ENCODE measurements at places on chromosomes 4 and X.

- DNase-seq = no peak
Observed at GRCh38 chr4:84499624-84499982, 511 bp upstream of the NKX6-1 start.

GRCh38 chrX:39308126-39308525 lies 506.9 kb downstream of the MID1IP1 start:
- no peak for DNase-seq

DNA sequence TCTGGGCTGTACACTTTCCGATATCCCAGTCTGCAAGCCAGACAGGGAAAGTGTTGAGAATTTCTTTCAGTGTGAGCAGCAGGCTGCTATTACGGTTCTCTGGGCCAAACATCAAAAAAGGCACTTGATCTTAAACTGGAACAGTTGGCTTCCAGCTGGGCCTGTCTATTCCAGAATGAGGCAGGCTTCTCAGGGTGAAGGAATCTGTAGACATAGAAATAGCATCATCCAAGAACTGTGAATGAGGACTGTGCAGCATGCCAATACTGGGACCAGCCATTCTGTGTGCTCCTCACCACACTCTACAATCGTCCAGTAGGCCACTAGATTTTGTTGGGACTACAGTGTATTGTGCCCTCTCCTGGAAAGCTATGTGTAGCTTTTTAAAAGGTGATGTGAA lies 31.1 kb downstream of the ART3 start:
- no peak for DNase-seq

DNA sequence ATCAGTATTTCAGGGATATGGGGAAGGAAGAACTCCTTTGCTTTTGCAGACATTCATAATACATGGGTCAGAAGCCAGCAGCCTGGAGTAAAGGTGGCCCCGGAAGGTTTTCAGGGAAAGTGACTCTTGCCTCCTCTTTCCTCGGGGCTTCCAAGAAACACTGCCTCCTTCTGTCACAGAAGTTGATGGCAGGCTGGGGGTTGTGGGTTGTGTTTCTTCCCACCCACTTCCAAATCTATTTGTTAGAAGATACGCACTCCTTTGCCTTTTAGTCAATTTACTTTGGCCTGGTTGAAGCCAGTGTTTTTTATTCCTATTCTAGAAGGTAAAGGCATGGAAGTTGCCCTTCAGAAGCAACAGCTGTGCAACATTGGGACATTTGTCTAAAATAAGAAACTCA lies 19.7 kb downstream of the KIT start:
- no peak for DNase-seq

DNA sequence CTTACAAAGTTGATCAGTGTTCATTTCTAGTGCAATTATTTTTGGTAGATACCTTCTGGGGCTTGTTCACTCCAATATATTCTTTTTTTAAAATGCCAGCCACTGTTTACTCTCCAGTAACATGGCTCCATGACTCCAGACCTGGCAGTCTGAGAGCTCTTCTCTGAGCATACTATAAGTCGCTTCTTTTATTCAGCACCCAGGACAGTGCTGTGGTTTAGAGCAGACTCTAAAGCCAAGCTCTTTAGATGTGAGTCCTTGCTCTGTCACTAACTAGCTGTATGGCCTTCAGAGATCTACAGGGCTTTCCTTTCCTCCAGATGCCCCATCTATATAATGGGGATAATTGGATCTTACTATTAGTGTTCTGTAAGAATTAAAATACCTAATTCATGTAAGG lies 200.2 kb upstream of the FAM241A start:
- DNase-seq = no peak

DNA sequence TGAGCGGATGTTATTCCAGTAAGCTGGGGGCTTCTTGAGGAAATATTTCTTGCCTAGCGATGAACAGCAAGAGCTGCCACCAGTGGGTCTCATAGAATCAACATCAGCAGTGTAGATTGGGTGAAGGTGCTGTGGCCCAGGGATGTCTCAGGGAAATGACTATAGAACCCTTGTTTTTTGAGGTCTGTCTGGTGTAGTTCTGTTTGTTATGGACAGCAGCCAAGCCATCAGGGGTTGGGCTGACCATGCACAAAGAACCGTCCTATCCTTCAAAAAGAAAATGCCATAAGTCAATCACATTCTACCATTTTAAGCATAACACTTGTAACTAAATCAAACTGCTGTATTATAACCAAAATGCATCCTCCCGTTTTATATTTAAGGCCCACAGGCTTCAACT lies 17.3 kb upstream of the C1GALT1C1 start:
- no peak for DNase-seq

GRCh38 chr4:129189630-129190029 lies 93.7 kb downstream of the C4orf33 start:
- no peak for DNase-seq

DNA sequence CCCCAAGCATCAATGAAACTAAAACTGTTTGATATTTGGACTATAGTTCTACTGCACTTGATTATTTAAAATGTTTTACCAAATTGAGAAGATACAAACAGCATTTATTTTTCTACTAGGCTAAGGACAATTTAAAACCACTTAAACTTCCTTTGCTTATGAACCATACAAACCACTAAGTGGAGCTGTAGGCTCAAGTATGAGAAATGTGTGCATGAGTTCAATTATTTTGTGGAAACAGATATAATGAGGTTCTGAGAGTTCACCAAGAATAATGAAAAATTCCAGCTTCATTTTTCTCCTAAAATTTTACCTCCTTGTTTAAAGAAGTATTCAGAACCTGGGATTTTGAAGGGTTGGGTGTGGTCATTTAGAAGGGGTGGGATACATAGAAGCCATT lies 63.1 kb downstream of the SERPINA7 start:
- DNase-seq = no peak

DNA sequence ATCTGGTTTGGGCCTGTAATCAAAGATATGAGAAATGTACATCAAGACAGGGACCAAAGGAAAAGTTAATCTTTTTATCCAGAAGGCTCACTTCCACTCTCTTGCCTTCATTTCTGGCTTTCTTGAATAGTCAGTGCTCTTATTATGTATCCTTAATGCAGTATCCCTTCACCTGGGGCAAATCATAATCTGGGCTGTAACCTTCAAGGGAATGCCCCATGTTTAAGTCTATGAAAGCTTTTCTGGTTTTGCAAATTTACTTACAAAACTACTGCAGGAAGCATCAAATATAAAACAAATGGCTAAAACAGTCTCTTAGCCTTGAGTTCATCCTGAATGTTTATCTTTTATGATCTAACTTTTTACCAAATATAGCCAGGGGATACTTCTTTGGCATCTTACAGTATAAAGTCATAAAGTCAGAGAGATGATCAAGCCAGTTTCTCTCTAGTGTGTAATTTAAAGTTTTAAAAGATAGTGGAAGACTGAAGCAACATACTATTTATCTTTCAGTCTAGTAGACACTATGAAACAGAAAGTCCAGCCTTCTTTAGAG lies 1214.8 kb downstream of the STIM2 start:
- no peak for DNase-seq

GRCh38 chr4:169986369-169986768 lies 39.8 kb downstream of the MFAP3L start:
- no peak for DNase-seq

DNA sequence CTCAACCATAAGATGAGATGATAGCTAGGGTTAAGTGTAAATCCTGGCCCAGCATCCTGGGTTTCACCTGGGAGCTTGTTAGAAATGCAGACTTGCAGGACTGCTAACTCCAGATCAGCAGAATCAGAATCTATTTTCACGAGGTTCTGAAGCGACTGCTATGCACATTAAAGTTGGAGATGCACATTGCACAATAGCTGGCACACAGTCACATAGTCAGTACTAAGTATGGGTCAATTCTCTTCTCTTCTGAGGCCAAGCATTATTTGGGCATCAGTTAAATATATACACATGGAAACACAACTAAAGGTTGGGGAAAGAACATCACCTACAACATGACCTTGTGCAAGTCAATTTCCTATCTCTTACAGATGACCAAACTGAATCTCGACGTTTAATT lies 155.1 kb upstream of the FGF13 start:
- no peak for DNase-seq

DNA sequence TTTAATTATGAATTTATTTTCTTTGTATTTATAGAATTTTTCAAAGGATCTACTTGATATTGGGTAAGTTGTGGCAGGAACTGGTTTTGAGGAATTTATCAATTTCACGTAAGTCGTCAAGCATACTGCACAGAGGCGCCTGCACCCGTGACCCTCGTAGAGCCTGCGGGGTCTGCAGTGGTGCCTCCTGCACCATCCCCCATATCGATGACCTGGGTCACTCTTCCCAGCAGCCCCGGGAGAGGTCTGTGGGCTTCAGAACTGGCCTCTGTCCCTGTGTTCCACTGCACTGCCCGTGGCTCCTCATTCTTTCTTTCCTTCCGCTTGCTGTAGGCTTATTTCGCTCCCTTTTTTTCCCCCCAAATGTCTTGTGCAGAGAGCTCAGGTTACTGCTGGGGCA lies 31.5 kb upstream of the CPLX1 start:
- DNase-seq = no peak

DNA sequence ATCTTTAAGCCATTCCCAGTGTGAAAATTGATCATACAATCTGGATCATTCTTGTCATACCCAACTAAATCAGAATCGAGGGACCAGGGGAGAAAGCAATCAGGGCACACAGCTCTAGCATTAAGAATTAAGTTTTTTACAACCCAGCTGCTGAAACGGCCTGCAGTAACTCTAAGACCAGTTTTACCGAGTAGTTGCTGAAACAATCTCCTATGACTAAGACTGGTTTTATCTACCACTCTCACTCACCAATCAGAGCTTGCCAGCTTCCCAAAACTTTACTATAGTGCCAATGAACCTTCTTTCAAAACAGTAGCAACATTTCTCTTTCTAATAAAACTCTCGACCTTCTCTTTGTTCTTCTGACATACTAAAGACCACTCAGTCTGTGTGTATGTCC lies 2.8 kb upstream of the SAP30 start:
- no peak for DNase-seq

DNA sequence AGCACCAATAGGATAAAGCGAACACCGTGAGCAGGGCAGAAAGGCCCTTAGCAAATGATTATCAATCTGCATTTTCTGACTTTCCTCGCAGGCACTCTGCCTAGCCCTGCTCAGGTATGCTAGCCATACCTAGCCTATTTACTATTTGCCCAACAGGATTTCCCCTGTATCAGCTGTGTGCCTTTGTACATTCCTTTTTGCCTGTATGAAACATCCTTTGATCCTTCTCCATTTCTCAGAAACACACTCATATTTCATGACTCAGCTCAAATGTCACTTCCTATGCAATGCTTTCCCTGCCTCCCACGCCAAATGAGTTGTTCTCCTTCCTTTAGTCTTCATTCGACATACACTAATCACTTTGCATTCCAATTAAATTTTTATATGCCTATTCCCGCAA lies 37.2 kb downstream of the PCDH7 start:
- no peak for DNase-seq

GRCh38 chrX:63282077-63282476 lies 69.1 kb downstream of the SPIN4 start:
- no peak for DNase-seq

DNA sequence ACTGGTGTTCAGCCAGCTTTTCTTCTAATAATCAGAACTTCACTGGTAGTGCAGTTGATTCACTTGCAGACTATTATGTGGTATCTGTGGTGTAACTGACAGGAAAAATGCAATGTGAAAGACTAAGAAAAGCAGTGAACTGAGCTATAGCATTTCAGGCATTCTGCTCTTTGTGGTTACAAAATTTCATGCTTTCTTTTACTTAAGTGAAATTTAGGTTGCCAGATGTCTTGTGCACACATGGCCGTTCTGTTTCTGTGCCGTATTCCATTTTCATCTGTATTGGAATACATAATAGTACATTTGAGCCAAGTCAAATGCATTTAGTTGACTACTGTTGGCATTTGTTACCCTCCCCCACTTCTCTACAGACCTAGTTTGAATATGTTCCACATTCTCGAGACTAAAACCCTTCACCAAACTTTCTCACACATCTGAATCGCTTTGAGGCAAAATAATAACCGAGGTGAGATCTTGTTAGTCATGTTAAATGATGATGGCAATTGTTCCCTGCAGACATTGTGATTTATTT lies 8.2 kb downstream of the RTL3 start:
- no peak for DNase-seq
